DMS 273 treated with DMSO at 0.1 percent for 48 hours (cell line): ENCODE measurements at places on chromosomes 1 and 21.

DNA sequence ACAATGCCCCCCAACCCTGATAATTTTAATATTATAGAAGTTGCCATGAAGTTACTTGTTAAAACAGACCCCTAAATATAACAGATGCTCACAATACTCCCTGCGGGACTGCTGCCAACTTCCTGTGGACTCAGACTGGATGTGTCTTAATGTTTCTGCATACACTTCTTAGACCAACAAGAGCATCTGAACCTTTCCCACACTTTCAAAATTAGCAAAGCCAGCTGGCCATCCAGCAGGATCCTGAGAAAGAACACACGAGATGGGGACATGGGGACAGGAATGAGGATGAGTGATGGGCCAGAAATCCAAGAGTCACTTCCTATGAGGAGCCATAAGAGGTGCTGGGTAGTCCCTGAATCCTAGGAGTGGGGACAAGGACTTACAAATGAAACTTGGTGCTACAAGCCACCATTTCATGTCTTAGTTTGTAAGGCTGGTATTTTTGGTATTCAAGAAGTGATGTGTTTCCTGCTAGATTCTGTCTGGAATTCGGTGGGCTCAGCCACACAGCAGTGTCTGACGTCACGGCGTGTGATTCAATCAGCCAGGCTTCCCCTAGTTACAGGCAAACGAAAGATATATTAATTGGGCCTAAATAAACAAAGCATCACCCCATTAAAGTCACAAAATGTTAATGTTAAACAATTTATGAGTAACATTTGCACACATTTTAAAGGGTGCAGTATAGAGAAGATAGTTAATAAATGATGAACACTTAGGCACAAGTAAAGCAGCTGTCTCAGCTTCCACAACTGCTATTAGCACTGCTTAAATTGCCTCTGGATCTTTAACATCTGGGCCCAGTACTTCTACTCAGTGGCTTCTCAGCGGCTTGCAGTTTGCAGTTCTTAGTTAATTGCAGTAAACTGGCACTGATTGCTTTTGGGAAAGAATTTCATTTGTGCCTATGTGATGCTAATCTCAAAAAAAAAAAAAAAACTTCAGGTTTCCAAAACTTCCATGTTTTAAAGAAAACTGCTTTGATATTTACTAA lies 41.2 kb upstream of the RGS8 start:
- peak; percentile 50 for DNase-seq

DNA sequence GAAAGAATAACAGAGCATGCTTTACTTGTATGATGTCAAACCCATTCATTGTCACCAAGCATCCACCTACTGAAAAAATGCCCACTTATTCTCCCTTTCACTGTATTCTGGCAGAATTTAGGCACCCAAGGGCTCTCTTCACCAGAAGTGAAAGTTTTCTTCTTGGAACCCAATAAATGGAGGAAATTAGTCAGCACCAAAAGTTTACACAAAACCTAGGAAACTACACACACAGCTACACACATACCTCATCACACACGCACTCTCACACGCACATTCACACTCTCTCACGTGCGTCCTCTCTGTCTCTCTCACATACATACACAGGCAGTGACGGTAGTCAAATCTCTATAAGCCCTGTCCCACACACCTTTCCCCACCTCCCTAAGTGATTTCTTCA lies 37.6 kb downstream of the MCOLN2 start:
- DNase-seq = no peak

GRCh38 chr1:224894915-224895314 lies 34.6 kb upstream of the DNAH14 start:
- peak; percentile 40 for DNase-seq

DNA sequence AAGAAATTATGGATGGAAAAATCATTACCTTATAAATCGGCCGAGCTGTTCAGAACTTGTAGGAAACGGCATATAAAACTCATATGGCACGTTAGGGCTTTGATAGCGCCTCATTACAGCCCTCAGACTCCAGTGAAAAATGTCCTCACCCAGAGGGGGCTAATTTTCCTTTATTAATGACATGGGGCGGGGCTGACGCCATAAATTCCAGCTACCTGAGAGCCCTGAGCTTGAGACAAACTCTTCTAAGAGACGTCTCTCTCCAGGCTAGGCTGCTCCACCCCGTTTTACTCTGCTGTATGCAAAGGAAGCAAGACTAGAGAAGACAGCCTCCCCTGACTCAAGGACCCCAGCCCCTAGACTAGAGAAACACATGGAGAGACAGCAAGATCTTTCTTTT lies 149.4 kb downstream of the TRABD2B start:
- no peak for DNase-seq

GRCh38 chr1:116720364-116721038 lies 33.7 kb upstream of the CD2 start:
- no peak for DNase-seq

DNA sequence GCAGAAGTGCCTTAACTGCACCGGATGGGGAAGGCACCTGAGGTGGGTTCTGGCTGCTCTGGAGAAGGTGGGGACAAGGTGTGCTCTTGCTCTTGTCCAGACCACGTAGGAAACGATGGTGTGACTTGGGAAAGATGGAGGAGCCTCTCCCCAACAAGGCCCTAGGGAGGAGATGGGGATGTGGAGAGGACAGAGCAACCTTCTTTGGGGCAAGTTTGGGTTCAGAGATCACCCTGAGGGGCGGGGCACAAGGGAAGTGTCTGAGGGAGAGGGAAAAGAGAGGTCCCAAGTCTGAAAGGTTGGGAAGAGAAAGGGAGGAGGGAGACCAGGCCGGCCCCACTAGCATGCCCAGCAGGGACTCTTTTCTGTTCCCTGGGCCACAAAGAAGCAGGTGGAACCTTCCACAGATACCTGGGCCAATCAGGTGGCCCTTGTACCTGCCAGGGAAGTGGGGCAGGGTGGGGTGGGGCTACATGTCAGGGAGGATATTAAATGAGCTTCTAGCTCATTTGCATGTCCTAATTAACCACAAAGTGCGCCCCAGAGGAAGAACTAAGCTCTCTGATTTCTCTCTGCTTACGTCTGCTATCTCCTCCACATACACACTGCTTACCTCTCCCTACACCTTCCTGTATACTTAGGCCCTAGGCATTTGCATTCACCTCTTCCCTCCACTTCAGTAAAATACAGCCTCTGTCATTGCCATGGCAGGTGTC lies 15.9 kb downstream of the INKA2 start:
- no peak for DNase-seq

DNA sequence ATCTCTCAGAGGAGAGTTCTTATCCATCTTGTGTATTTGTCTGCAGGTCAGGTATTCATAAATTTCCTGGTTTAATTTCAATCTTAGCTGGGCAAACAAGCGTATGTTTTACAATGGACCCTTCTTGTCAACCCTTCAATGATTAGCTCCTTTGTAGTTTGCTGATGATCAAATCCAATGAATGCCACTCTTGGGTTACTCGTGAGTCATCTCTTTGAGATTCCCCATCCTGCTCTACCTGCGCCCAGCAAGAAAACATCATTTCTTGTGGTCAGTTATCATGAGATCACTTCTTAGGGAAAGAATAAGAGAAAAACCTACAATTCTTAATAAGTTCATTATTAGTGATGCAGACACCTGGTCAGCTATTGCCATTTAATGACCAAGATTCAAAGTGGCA lies 572.3 kb upstream of the PKN2 start:
- no peak for DNase-seq

DNA sequence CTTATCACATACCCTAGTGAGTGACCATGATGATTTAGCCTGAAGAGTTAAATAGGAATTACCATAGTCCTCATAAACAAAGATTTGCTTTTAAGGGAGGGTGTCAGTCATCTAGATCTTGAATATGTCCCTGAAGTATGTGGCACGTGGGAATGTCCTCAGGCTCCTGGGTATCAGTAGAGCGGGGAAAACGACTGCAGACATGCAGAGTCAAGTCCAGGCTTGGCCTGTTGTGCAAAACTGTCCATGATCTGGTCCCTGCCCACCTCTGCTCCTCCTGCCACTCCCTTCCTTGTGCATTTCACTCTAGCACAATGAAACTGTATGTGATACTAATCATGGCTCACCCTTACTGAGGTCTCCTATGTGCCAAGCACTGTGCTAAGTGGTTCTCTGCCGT lies 12.9 kb downstream of the MOV10 start:
- no peak for DNase-seq

- DNase-seq = no peak
Observed at GRCh38 chr1:236618507-236618906, 14.2 kb upstream of the HEATR1 start.

DNA sequence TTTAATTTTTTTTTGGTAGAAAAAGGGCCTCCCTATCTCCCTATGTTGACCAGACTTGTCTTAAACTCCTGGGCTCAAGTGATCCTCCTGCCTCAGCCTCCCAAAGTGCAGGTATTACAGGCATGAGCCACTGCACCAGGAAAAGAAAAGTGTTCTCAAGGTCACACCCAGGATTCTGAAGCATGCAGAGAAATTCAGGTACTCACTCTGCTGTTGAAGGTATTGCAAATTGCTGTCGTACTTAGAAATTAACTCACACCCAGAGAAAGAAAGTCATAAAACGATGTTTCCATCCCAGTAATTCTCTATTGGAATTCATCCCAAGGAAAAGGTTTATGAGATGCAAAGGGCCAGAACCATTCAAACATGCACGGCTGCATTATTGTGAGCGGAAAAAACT lies 73.7 kb downstream of the DHRS3 start:
- no peak for DNase-seq

GRCh38 chr1:222026280-222026679 lies 284.4 kb upstream of the DUSP10 start:
- DNase-seq = no peak

DNA sequence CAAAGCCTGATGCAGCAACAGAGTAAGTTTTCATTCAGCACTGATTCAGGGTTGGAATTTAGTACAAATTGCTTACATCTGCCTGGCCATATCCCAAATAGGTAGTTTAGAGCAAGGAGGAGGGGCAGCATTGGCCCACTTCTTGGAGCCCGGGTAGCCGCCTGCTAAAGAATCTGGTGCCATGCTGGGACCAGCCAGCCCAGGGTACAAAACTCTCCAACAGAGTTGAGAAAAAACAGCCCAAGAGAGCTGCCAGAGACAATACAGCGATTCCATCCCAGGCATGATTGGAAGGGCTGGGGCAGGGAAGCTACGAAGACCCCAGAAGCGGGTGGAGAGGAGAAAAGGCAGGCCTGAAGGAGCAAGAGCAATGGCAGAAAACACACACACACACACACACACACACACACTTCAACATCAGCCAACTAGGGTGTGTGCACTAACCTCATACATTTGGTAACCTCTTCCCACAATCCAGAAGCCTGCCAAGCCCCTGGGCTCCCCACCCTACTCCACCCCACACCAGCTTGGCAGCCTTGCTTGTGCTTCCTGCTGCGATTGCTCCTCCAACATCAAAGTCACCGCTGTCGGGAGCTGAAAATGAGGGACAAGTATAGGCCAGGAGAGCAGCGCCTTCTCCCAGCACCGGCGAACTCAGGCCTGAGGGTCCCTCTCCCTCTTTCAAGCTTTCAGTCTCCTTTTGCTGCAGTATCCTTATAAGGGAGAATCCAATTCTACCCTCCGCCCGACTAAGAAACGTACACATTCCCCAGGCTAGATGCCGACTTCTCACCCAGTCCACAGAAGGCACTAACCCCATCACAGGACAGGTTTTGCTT lies 1.2 kb downstream of the PIK3C2B start:
- no peak for DNase-seq
